ENCODE measurements at places on chromosomes 5 and 9.

DNA sequence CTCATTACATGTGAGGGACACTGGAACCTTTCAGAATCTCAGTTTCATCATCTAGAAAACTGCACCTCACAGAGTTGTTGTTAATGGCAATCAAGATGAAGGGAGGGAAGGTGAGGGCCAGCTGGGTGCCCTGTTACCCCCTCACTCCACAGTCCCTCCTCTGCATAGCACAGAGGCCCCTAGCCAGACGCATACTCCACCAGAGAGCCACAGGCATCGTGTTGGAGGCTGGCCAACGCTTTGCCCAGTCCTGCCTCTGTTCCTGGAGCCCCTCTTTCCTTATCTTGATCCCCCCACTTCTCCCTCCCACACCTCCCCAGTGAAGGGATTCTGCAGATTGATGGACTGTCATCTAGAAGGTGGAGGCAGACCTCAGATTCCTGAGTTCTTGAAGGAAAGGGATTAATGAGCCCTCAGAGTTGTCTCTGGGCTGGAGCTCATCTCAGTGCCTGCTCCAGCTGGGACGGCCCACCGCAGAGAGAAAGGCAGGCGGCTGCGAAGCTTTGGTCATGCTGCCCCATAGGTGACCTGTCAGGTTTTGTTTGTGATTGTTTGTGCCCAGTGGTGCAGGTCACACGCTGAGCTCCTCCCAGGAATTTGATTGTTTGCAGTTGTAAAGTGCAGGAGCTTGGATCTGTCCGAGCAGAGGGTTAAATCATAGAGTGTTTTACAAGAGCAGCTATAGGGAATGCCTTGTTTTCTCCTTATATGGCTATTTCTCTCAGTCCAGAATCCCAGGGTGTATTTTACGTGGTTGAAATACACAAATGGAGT lies 487.3 kb downstream of the CCDC171 start:
- no peak for DNase-seq

GRCh38 chr5:175893466-175893865 lies 22.1 kb downstream of the CPLX2 start:
- DNase-seq = peak; percentile 86

DNA sequence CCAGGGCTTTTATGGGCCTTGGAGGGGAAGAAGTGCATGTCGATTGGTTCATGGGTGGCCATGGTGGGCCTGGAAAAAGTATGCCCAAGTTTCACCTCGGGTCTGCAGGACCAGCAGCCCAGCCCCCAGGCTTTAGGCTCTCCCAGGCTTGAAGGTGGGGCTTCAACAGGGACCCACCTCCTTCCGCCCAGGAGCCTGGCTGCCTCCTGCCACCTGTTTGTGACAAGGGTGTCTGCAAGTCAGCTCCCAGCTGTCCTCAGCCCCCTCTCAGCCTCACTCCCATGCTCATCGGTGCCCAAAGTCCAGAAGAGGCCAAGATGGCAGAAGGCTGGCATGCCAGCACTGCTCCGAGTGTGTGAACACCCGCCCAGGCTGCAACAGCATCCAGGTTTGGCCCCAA lies 1063.2 kb upstream of the ACO1 start:
- DNase-seq = no peak

DNA sequence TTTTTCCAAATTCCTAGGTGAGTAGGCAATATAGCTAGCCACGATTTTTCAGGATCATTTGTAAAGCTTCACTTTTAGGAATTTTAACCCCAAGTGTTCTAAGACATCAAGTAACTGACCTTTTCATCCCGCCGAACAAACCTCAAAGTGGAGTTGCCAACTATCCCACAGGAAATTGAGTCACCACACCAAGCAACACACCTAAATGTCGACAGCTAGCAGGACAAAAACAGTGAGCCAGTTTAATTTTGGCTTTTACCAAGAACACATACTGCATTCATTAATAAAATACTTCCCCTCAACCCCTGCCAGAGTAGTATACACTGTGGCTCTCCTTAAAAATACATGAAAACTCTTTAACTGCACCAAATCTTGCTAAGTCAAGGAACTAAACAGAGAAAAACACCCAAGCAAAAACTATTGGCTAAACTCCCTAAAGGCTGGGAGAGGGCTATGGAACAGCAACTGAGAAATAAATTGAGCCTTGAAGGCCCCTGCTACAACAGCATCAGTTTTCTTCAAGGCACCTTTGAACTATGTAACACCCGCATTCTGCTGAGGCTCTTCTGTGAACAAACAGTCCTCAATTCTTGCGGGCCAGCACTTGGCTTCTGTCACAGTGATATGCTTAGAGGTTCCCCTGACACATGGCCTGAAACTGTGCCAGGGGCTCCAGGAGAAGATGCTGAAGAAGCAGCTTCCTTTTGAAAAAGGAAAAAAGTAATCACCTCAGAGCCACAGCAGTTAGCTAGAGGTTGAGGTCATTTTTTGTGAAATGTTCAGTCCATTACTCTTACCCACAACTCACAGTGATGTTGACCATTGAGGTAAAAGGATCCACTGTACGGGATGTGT lies 459.6 kb downstream of the RAB3C start:
- no peak for DNase-seq

GRCh38 chr5:161094411-161094810 lies 242.4 kb upstream of the ATP10B start:
- no peak for DNase-seq
